ENCODE measurements at places on chromosomes 2 and 18. TPM values are rescaled to one million over a fixed set of nuclear protein-coding genes. Genes with fewer than 3 reads are reported as not detected.

GRCh38 chr18:56563568-56563967 is 74.8 kb downstream of the TXNL1 start:
- no peak overlapping the region for H3K4me3 ChIP-seq
- H3K4me1 ChIP-seq, result no peaks in the 10 kb centered on the region
- DNase-seq, result no peak
- H3K27ac ChIP-seq, result no peak overlapping the region

Gene FRZB
- total RNA-seq, result not detected

Gene CDK5R2
- not detected for total RNA-seq

Gene OTOS
- total RNA-seq, result not detected

Gene NFATC1
- 86.0 TPM for total RNA-seq

Gene LIPT1
- 5.6 TPM for total RNA-seq

DNA sequence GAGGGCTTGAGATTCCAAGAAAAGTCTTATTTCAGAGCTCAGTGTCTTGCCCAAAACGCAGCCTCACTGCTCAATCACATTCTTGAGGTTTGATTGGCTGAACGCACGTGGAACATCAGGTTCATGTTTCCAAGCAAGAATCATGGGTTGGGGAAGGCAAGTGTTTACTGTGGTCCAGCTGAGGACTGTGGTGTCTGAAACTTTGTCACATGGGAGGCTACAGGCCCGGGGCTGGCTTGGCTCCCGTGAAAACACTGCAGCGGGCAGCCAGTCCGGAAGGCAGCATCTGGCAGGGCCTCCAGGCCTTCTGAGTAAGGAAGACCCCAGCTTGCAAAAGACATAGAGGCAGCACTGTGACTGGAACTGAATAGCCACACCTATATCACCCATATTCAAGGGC is 84.7 kb downstream of the POLR1A start:
- no peak for DNase-seq
- H3K27ac ChIP-seq, result no peak overlapping the region
- H3K27me3 ChIP-seq, result no peaks in the 10 kb centered on the region
- H3K4me1 ChIP-seq, result peaks cover 20% of the 10 kb centered on the region

Gene POTEI
- not detected for total RNA-seq

- H3K27me3 ChIP-seq, result peaks cover 17% of the 10 kb centered on the region
- no peak overlapping the region for H3K4me3 ChIP-seq
- no peaks in the 10 kb centered on the region for H3K4me1 ChIP-seq
- no peak for DNase-seq
Observed at GRCh38 chr2:16777123-16777870, 111.7 kb upstream of the CYRIA start.

- no peaks in the 10 kb centered on the region for H3K27me3 ChIP-seq
- H3K4me3 ChIP-seq, result no peak overlapping the region
- DNase-seq, result no peak
- H3K36me3 ChIP-seq, result no peaks in the 10 kb centered on the region
- H3K27ac ChIP-seq, result no peak overlapping the region
Observed at GRCh38 chr2:195016841-195017240, 640.2 kb upstream of the SLC39A10 start.

GRCh38 chr2:120952318-120952717 is 216.7 kb downstream of the GLI2 start:
- no peak for DNase-seq
- H3K4me3 ChIP-seq, result no peak overlapping the region
- H3K36me3 ChIP-seq, result no peaks in the 10 kb centered on the region
- H3K27ac ChIP-seq, result no peak overlapping the region
- peaks cover 12% of the 10 kb centered on the region for H3K4me1 ChIP-seq

DNA sequence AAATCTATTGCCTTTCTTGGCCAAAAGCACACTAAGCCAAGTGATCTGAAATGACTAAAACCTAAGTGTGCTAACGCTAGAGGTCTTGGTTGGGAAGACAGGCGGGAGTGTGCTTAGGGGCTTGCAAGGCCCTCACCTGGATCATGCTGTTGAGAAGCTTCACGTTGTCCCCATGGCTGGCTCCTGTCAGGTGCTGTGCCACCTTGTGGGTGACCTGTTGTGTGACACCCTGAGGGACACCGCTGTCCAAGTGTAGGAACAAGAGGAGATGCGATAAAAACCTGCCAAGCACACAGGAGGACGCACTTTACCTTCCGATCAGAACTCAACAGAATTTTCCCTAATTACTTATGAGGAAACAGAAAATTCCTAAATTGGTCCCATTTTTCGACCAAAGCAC is 50.8 kb downstream of the EPG5 start:
- no peak for DNase-seq
- H3K27me3 ChIP-seq, result no peaks in the 10 kb centered on the region
- H3K4me1 ChIP-seq, result peaks cover 5% of the 10 kb centered on the region
- H3K27ac ChIP-seq, result no peak overlapping the region
- peaks cover 15% of the 10 kb centered on the region for H3K36me3 ChIP-seq
- no peak overlapping the region for H3K4me3 ChIP-seq

Gene SDC1
- 0.38 TPM for total RNA-seq

All from activated T-cell treated with anti-CD3 and anti-CD28 coated beads, Interleukin-2, amount 50 U/mL, for 72 hours (primary cell).